ENCODE measurements at places on chromosomes 2 and 18. TPM values are rescaled to one million over a fixed set of nuclear protein-coding genes. Genes with fewer than 3 reads are reported as not detected.

Gene FOXD4L1
- not detected for total RNA-seq

Gene LRATD1
- total RNA-seq = not detected

DNA sequence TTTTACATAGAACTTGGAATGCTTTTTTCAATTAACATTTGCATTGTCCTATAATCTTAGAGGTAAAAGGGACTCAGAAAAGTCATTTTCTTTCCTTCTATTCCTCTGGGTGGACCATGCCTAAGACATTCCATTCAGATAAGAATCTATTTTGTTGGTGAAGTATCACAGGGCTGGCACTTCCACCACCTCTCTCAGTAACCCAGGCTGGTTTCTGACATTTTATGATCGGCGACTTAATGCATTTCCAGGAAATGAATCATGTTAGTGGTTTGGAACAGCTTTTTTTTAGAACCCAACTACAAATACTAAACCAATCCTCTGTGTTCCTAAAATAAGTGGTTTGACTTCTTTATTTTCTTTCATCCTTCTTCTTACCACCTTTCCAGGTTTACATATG is 27.0 kb downstream of the GAD1 start:
- DNase-seq = no peak

DNA sequence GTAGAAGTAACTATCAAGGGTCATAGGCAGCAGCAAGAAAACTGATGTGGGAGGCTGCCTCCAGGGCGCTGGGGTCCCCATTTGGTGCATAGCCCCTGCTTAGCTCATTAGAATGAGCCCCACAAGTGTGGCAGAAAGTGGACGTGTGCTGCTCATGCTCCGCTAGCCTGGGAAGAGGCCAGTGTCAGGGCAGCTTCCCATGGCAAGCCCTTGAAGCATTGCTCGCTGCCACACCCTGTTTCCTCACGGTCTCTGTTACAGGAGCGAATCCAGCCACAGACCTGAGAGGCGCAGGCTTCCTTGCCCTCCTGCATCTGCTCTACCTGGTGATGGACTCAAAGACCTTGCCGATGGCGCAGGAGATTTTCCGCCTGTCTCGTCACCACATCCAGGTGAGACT is 22.5 kb downstream of the ELMOD3 start:
- no peak for DNase-seq

DNA sequence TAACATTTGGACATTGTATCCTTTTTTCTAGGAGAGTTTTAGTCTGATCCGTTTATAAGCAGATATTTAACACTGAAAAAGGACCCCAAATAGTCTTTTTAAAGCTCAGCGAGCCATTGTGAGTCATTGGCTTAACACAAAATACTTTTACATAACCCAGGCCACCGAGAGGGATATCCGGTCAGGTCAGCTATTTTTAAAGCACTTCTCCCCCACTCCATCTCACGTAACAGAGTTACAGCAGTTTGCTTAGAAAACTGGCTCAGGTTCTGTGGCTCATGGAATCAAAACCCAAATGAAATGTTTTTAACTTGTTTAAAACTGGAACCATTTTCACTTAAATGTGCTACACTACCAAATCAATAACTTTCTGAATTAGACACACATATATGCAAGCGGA is 23.9 kb downstream of the COL4A3 start:
- no peak for DNase-seq

DNA sequence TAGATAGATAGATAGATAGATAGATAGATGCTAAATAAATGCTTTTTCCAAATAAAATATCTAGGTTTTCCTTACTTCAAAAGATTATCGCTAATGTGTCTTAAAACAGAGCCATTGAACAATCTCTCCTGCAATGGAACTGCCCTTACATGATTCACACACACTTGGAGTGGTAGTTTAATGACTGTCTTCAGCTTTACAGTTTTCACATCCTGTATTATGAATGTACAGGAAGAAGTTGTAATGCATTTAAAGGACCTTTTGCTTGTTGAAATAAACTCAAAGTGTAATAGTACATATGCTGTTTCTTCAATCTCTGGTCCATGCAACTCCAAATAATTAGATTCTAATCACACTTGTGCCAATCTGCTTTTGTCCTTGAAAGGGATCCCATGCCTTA is 797.6 kb upstream of the CDH2 start:
- DNase-seq = no peak

- DNase-seq = peak; percentile 65
Measured at GRCh38 chr2:197309691-197310231, 819 bp downstream of the ANKRD44 start.

Data from G401 (cell line).